A549 treated with CORT108297 at 1 μM for 4 hours (cell line): ENCODE measurements at places on chromosomes 3 and 15. TPM values are rescaled to one million over a fixed set of nuclear protein-coding genes. Genes with fewer than 3 reads are reported as not detected.

Gene SAMD7
- total RNA-seq: not detected in 5 replicates

Gene GASK1A
- total RNA-seq: not detected in 5 replicates

Gene CFAP20DC
- 2.0 to 3.1 TPM (median 2.3 TPM) in 5 replicates for total RNA-seq

Gene MEGF11
- total RNA-seq: 0.20 to 0.74 TPM (median 0.46 TPM) in 5 replicates

Gene STRIT1
- not detected in 5 replicates for total RNA-seq

Gene FETUB
- total RNA-seq: 0.10 to 0.25 TPM (median 0.16 TPM) in 4 of 5 replicates, not detected in the other

Gene NLGN1
- not detected in 5 replicates for total RNA-seq
